ENCODE measurements at places on chromosomes 1 and 21.

DNA sequence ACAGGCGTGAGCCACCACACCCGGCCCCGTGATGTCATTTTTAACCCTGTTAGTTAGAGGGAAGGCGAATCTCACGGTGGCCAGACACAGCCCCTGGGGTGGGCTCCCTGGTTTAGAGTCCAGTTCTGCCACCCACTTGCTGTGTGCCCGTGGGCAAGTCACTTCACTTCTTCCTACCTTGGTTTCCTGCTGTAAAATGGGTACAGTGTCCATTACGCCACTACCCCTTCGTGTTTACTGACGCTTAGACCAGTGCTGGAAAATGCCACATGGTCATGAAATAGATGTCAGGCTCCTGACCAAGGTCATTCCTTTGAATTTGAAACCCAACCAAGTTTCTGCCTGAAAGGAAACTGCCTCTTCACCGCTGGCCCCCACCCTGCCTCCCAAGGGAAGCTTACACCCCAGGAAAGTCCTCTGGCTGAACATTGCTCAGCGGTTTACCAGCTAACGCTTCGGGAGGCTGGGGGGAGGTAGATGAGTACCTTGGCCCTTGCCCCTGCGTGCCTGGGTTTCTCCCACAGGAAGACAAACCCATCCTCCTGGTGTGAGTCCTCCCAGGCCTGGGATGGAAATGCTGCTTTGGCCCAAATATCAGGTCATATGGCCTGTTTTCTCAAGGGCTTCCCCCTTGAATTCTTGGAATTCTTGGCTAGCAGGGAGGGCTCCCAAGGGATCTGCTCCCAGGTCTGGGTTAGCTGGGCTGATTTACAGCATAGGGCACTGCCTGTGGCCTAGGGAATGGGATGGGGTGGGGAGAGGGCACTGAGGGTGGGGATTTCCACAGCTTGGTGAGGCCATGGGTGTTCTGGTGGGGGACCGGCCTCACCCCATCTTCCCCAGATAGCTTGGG lies 7.6 kb upstream of the AADACL4 start:
- DNase-seq: no peak

- DNase-seq: no peak
Measured at GRCh38 chr1:27006683-27007082, 6.0 kb downstream of the TENT5B start.

DNA sequence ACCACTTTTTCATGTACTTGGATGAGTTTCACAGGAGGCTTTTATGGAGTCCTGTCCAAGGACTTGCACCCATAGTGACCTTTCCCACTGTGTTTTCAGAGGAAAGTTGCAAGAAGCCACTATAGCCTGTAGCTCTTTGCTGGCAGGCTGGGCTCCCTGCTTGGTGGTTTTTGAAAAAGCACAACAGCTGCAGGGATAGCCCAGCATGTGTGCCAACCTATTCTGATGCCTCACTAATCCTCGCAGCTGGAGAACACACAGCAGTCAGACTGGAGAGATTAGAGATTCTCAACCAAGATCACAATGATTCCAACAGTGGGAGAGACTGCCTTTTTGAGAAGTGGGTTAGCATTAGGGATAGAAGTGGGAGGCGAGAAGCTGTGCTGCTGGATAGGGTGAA lies 24.1 kb upstream of the ARHGEF11 start:
- no peak for DNase-seq

GRCh38 chr1:198493329-198493728 lies 47.2 kb downstream of the ATP6V1G3 start:
- DNase-seq: no peak

DNA sequence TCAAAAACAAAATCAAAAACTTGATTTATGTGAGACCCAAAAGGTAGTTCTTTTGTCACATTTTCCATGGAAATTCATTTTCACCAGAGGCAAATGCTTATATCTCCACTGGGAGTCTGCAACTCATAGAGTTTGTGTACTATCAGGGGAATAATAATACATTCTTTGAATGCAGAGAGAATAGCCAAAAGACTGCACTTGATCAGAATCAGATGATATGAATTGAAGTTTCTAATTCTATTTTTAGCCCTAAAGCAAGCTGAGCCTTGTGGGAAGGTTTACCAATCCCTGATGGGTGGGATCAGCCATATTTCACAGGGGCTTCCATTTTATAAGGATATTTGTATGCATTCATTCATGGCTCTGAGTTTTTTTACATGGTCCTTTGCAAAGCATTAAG lies 49.6 kb downstream of the TSEN15 start:
- DNase-seq: no peak

DNA sequence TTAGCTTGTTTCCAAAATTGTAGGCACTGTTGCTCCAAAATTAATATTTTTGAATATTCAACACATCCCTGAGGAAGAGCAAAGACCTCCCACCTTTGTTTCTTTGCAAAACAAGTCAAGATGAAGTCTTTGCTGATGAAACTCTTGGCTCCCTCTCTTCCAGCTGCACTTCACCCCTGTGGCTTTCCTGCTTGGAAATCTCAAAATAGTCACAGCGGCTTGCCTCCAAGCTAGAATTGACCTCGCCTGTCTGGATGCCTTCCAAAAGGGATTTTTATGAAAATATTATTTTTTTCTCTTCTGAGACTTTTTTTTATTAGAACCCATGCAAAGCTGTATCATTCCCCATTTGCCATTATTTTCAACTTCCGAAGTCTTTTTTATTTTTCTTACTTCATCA lies 71.1 kb upstream of the MROH9 start:
- DNase-seq: no peak

DNA sequence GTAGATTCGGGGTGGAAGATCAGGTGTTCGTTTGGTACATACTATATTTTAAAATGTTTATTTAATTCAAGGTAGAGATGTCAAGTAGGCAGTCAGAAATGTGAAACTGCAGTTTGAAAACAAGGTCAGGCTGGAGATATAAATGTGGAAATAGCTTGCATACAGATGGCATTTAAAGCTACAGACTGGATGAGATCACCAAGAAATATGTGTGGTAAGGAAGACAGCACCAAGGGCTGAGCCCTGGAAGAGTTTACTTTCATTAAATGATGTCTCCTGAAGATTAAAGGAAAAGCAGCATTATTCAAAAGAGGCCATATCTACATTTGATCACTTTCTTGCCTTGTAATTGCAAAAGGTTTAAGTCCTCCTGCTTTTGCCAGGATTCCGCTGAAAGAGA lies 271.3 kb downstream of the PTBP2 start:
- DNase-seq: no peak

- DNase-seq: no peak
Measured at GRCh38 chr1:150152772-150153456, 3.2 kb downstream of the PLEKHO1 start.

DNA sequence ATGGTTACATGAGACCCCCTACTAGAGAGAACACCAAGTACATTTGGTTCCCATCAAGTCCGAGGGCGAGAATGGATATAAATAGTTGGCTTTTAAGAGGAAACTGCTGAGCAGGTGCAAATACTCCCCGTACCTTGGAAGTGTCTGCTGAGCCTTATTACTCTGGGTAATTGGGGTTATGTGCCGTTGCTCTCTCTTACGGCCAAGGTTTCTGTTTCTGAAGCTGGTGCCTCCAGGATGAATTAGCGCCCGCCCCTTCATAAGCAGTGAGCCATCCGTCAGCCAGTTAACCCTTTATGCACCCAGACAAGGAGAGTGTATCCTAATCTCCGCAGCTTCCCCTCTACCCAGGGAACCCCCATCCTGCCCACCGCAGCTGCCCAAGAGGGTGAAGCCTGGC lies 90.4 kb upstream of the AJAP1 start:
- no peak for DNase-seq

DNA sequence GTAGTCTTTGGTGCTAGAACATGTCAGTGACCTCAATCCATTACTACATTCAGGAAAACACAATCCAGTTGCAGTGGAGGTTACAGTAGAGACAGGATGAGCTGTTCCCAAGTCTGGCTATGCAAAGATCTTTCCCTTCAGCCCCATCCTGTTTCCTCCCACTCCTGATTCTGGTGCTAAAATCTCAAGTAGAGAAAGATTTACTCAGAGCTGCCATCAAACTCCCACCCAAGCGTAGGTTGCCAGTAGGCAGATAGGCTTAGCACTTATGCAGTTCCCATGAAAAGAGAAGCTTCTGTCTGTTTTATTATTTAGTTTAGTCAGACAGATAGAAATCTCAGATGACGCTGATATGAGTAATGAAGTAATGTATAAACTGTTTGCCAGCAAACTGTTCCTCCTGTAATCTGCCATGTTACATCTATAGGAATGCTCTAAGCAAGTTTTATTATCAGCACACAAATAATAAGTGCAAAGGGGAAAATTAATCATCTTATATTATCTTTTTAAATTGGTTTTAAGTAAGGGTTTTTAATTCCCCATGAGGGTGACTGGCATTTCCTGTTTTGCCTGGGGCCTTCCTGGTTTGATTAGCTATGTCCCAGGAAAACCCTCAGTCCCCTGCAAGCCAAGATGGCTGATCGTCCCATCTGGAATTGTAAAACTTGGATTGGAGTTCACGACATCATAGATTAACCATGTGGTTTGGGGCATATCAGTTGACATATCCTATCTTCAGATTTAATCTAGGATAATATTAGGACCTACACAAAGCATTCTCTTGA lies 188.3 kb upstream of the PALMD start:
- no peak for DNase-seq

DNA sequence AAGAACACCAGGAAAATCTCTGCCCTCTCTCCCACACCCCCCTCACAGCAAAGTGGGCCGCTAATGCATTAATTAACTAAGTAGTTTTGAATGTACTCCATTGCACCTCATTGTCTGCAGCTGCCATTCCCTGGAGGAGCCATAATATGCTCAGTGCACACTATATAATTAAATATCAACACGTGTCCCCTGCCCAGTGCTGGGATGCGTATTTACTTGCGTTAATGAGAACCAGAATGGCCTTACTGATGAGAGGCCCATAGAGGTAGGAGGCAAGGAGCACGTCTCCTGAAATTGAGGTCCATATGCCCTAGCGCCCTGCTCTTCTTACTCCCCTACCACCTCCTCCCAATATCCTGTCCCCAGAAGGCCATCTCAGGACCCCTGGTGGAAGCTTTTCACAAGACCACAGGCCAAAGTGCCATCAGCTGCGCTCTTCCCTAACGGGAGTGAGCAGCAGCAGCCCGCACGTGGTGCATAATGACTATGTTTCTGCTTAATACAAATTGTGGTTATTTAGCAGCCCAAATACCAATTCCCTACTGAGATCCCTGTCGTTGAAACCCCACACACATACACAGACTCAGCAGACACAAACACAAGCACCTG lies 76.8 kb downstream of the PLXNA2 start:
- DNase-seq: no peak

GRCh38 chr21:46455575-46456385 lies 2.9 kb upstream of the DIP2A start:
- no peak for DNase-seq

DNA sequence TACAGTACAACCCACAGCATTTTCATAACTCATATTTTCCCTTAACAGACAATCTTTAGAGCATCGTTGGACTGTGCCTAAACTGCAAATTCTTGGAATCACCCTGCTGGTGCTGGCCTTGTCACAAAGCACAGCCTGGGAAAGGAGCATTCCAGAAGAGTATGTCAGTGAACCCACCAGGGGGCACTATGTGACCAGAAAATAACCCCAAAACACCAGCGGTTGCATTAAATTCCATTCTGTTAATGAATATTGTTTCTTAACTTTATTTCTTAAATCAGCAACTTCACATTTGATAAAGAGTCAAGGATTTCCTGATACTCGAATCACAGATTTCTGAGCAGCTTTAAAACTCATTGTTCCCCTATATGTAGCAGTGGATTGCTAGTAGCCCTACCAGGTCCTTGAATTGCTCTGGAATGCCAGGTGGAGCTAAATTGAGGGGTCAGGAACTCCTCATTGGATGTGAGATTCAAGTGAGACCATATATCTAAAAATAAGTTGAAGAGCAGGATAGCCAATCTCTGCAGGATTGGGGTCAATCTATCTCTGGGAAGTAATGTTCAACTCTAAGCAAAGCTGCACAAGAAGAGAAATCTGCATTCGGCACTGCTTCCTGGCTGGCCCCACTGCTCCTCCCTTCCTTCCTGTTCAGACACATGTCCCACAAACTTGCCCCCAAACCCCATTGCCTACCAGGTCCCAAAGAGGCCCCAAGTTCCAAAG lies 12.7 kb upstream of the RAB4A start:
- DNase-seq: peak; percentile 53

- no peak for DNase-seq
Measured at GRCh38 chr1:46802081-46802480, 3.2 kb downstream of the CYP4B1 start.

GRCh38 chr21:34942911-34943310 lies 106.2 kb downstream of the RUNX1 start:
- DNase-seq: no peak

DNA sequence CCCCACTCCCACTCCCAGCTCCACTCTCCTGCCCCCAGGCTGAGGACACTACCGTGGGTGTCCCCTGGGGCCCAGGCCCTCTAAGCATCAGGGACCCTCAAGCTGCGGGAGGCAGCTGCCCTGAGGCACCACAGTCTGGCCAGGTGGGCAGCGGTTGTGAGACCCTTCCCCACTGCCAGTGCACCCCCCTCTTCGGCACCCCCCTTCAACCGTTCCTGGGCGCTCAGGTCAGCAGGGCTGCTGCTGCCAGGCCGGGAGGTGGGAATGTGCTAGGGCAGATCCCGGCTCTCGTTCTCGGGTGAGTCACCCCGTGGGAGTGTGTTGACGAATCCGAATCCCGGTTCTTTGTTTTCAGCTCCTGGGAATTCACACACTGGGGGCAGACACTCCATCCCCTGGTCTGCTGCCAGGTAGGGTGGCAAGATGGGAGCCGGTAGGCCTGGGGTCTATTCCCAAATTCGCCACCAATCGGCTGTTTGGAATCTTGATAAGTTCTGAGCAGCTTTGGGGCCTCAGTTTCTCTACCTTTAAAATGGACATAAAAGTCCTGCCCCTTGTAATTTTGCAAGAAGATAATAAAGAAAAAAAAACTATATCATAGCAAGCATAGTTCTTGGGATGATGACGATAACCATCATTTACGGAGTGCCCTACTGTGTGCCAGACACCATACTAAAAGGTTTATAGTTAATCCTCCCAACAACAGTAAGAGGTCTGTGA lies 28.5 kb upstream of the CASZ1 start:
- peak; percentile 28 for DNase-seq

GRCh38 chr1:77704736-77705135 lies 22.3 kb upstream of the ZZZ3 start:
- no peak for DNase-seq

DNA sequence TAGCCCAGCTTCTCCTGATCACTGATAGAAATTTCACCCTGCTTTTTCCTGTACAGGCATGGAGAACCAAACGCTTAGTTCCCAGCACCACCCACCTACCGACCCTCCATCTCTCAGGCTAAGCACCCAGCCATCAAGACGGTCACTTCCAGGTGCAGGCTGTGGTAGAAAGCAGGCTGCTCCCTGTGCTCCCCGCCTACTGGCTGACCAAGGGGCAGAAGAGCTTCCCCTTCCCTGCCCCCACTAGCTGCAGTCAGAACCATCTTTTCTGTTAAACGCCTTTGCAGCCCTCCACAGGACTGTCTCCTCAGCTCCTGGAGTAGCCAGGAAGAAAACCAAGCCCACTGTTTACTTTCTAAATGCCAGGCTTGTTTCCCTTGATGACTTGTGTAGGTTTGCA lies 23.0 kb downstream of the SPATA46 start:
- DNase-seq: no peak
